ENCODE measurements at places on chromosomes 1 and 21.

- DNase-seq: no peak
Measured at GRCh38 chr1:230857822-230858221, 10.5 kb downstream of the C1orf198 start.

- DNase-seq: no peak
Measured at GRCh38 chr1:197392541-197392940, 124.5 kb downstream of the CRB1 start.

DNA sequence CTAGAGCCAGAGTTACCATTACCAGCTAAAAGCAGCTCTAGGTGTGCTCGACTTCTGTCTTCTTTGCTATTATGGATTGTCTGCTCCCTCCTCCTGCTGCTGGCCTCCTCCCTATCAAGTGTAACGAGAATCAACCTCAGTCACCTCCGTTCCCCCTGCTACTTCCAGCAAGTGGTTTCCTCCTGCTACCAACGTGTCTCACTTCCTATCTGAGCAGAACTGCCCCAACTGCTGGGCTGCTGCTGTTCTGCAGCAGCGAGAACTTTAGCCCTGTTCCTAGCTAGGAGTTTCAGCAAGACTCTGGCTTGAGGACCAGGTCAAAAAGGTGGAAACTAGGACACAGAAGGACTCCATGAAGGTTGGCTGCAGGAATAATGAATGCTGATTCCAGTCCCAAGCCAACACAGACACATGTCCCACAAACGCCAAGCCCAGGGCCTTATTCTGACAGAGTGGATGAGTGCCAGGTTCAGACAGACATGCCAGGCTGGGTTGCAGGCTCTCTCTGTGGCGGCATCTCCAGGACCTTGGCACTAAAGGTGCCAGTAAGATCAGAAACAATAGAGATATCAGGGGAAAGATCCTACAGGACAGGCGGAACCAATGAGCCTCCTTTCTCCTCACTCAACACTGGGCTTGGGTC lies 46.9 kb downstream of the CD34 start:
- DNase-seq: no peak

- no peak for DNase-seq
Measured at GRCh38 chr21:16851054-16851453, 661.8 kb upstream of the CXADR start.

DNA sequence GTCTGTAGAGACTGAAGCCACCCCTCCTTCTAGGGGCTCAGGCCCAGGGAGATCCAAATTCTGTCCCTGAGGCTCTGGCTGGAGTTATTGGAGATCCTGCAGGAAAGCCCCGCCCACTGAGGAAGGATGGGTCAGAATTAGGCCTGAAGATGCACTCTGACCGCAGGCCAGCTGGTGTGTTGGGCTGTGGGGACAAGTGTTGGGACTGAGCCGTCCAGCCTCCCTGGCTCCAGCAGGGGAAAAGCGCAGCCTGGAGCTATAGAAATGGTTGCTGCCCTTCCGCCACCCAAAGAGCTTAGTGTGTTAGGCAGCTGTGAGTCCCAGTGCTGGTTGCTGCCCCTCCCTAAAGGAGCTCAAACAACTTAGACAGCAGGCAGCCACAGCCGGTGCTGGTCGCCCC lies 33.0 kb upstream of the PRRX1 start:
- no peak for DNase-seq
